ENCODE measurements at places on chromosomes 4 and X. TPM values are rescaled to one million over a fixed set of nuclear protein-coding genes. Genes with fewer than 3 reads are reported as not detected.

DNA sequence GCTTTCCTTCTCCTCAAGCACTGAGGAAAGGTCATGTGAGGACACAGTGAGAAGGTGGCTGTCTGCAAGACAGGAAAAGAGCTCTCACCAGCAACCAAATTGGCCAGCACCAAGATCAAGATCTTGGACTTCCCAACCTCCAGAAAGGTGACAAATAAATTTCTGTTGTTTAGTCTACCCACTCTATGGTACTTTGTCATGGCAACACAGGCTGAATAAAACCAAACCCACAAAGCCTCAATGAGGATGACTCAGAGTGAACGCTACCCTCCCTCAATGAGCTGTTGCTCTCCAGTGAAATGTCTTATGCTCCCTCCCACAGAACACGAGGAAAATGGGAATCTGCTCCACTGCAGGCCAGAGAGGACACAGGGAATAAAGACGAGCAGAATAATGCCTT, 244.1 kb downstream of the RAB28 start:
- no peaks in the 10 kb centered on the region for H3K36me3 ChIP-seq
- no peak for DNase-seq
- H3K4me3 ChIP-seq, result no peak overlapping the region

DNA sequence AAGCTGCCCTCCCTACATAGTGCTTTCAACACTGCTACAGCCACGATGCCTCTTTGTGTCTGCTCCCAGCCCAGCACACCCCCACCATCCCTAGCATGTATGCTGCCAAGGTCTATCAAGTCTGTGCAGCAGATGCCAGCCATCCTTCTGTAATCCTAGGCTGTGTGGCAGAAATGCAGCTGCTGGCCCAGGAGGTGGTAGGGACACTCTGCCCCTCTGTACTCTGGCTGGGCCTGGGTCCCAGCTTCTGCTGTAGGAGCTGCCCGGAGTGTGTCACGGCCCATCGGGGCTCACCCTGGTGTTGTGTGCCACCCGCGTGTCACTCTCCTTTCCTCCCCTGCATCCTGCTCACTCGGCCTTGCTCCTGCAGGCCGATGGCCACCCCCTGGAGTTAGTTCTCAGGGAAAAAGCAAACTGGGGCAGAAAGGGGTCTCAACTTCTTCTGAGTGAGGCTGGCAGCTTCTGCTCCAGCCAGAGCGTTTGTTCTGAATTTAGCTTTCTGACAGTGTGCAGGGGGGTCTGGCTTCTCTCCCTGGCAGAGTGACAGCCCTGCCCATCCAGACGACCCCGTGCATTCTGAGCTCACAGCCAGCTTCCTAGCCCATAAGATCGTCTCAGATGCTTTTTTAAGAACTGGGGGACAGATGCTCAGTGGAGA, 22.7 kb downstream of the PSAPL1 start:
- no peak overlapping the region for H3K27ac ChIP-seq
- no peaks in the 10 kb centered on the region for H3K36me3 ChIP-seq
- H3K4me3 ChIP-seq, result no peak overlapping the region

- no peaks in the 10 kb centered on the region for H3K4me1 ChIP-seq
- H3K27me3 ChIP-seq, result no peaks in the 10 kb centered on the region
- no peaks in the 10 kb centered on the region for H3K36me3 ChIP-seq
- no peak overlapping the region for H3K27ac ChIP-seq
- no peak for DNase-seq
These were observed 121.7 kb downstream of the TLL1 start for GRCh38 chr4:165994701-165995100.

GRCh38 chrX:24168807-24169206, 19.3 kb downstream of the ZFX start:
- peaks cover 37% of the 10 kb centered on the region for H3K4me1 ChIP-seq
- peak overlapping the region; percentile 41 for H3K27ac ChIP-seq
- no peak for DNase-seq

DNA sequence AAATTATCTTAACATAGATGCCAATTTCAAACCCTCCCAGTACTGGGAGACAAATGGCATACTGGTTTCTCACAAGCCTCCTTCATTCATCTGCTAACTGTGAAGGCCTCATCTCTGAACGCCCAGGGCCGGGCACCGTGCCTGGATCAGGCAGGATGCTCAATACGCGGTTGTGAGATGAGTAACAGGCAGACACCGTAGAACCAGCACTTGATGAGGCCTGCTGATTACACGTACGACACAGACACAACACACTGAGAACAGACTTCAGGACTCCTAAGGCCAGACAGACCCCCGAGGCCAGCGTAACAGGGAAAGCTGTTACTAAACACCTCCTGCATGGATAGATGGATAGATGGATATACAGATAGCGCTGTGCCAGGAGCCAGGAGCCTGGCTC, 154.6 kb downstream of the AFAP1 start:
- H3K4me1 ChIP-seq, result peaks cover 17% of the 10 kb centered on the region
- H3K27me3 ChIP-seq, result no peaks in the 10 kb centered on the region

AFF2 gene
- 1.1 TPM for total RNA-seq

CT45A3 gene
- total RNA-seq, result not detected
